ENCODE measurements at places on chromosomes 6 and 20.

- DNase-seq: no peak
These were observed 67.3 kb downstream of the PPP1R3G start for GRCh38 chr6:5152460-5152859.

GRCh38 chr20:19867940-19868371 lies 109.9 kb downstream of the RIN2 start:
- DNase-seq: peak; percentile 91

DNA sequence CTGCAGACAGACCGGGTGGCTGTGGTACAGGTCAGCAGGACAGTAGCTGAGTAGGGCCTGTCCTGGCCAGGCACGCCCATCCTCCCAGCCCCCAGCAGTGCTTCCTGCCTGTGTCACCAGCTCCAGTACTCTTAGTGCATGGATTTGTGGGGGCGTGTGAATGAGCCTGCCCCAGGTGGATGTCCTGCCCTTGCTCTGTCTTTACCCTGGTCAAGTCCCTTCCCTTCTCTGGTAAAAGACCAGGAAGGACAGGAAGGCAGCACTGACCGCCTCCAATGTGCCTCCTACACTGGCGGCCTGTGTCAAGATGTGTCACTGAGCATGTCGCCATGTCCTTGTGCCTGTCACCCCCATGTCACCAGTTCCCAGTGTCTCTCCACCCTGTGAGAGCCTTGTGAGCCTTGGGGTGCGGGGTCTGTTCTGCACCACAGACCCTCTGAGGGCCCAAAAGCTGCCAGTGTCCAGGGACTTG lies 11.9 kb downstream of the TEAD3 start:
- peak; percentile 54 for DNase-seq

DNA sequence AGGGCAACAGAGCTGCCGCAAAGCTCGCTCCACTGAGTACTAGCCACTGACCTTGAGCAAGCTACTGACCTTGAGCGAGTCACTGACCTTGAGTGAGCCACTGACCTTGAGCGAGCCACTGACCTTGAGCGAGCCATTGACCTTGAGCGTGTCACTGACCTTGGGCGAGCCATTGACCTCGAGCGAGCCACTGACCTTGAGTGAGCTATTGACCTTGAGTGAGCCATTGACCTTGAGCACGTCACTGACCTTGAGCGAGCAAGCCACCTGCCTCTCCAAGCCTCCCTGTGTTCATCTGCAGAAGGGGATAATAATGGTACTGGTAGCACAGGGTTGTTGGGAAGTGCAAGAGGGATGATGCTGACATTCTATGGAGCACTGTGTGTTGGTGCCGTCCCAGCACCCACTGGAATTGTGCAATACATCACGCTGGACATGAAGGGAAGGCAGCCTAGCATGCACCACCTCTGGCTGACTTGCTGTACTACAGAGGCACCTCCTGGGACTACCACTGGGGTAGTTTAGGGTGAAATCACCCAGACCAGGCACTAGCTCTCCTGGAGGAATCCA lies 60.2 kb downstream of the CTCFL start:
- peak; percentile 85 for DNase-seq

- no peak for DNase-seq
These were observed 1293.3 kb downstream of the EPHA7 start for GRCh38 chr6:92126088-92126487.

GRCh38 chr6:170030821-170031471 lies 259.9 kb downstream of the DLL1 start:
- DNase-seq: no peak

DNA sequence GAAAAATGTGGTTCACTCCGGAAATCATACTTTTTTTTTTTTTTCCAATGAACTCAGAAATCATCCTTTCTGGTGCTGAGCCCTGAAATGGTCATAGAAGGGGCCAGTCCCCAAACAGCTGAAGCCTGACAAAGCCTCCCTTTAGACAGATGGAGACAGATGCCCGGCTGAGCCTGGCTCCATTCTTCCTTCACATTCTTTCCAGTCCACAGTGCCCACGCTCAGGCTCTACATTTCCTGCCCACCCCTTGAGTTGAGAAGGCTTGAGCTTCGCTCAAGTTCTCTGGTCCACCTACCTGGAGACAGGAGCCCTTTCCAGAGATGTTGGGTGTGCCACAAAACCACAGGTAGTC lies 41.2 kb downstream of the KCNK5 start:
- no peak for DNase-seq

- no peak for DNase-seq
These were observed 197.0 kb upstream of the RNF217 start for GRCh38 chr6:124765280-124765679.

DNA sequence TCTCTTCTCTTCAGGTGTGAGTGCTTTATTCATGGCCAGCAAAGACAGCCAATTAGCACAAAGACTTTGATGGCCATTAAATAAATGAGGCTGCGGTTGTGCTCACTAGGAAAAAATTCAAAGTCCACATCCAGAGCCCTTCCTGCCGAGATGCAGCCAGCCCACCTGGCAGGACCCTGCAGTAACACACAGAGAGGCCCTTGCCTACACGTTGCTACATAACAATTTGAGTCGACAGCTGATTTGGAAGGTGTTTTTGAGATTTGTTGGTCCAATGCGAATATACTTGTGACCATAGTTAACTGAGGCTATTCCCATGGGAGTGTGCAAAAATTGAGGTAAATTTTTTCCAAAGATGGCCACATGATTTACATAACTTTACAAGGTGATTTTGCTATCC lies 605.4 kb upstream of the HTR1E start:
- no peak for DNase-seq

- no peak for DNase-seq
These were observed 5.3 kb downstream of the RIPOR2 start for GRCh38 chr6:24930431-24930871.

GRCh38 chr6:144017166-144018094 lies 9.4 kb upstream of the PLAGL1 start:
- peak; percentile 57 for DNase-seq

DNA sequence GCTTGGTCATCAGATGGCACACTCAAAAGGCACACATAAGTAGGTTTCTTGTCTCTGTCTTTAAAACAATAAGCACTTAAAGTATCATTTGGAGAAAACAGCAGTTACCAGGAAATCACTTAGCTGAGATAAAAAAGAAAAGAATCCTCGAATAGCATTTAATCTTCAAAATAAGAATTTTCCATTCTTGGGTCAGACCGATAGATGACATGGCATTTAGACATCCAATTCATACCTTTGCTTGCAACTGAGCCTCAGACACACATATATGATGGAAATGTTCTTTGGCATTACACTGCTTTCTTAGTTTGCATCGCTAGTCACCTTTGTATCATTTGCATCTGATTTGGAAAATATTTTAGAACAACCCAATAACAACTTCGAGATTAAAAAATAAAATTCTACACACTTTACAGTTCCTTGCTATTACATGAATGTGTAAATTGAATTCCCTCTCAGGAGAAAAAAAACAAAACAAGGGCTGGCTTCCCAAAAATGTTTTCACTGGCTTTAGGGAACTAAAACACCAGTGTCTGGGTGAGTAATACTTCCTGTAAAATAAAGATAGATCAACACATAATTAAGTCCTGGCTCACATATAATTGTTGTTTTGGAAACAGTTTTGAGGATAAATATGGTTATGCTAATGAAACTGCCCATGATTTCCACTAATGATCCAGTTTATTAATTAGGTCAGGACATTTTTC lies 1.3 kb upstream of the RNF217 start:
- peak; percentile 71 for DNase-seq

DNA sequence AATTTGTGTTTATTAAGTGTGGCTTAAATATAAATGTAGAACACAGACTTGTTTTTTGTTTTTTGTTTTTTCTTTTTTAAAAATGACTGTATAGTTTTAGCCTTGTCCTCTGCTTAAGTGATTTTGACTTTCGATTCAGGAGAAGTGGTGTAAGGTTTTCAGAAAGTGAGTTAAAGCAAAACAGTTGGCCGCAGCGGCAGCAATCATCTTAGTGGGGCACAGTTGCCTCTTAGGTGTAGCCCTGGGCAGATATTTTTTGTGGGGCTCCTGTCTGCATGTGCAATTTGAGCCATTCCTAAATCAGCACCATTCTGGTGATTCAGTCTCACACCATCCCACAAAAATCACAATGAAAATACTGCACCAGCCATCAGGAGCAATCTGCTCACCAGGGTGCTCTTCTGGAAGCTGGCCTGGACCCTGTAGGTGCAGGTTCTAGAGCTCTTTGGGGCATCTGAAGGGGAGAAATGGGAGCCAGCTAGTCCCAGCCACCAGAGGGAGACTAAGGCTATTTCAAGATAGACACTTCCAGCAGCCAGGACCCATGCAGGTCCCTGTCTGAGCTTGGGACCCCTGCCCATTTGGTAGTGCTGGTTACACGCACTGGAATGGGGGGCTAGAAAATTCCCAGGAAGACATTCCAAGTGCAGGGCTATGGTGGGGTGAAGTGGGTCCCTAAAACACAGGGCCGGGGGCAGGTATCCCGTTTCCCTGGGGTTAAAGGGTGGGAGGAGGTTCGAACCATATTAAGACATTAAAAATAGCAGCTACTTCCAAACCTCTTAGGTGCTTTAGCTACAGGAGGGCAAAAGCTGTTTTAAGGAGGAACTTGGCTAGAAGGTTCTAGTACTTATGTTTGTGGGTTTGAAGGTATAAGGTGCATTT lies 156.6 kb downstream of the NFATC2 start:
- DNase-seq: no peak

GRCh38 chr6:133761706-133762105 lies 127.2 kb upstream of the TCF21 start:
- DNase-seq: no peak

DNA sequence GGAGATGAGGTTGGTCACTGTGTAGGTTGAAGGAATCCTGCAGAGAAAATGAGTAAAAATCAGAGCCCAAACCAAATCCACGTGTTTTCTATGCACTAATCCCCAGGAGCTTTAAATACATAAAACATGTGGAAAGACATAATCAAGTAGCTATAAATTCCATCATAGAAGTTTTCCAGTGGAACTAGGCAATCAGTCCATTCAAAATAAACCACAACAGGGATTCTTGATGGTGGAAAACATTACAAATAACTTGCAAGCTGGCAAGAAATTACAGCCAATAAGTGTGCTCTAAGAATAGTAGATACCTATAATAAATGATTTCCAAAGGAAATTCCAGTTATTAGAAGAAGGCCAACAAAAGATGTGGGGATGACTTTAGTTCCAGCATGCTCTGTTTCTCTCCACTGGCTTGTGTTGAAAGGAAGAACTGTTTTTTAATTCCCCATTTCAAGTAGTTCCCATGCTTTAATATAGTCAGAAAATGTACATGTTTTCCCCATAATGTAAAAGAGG lies 49.8 kb upstream of the ADGRG6 start:
- no peak for DNase-seq

- no peak for DNase-seq
These were observed 255.4 kb downstream of the OGFRL1 start for GRCh38 chr6:71544028-71544427.

DNA sequence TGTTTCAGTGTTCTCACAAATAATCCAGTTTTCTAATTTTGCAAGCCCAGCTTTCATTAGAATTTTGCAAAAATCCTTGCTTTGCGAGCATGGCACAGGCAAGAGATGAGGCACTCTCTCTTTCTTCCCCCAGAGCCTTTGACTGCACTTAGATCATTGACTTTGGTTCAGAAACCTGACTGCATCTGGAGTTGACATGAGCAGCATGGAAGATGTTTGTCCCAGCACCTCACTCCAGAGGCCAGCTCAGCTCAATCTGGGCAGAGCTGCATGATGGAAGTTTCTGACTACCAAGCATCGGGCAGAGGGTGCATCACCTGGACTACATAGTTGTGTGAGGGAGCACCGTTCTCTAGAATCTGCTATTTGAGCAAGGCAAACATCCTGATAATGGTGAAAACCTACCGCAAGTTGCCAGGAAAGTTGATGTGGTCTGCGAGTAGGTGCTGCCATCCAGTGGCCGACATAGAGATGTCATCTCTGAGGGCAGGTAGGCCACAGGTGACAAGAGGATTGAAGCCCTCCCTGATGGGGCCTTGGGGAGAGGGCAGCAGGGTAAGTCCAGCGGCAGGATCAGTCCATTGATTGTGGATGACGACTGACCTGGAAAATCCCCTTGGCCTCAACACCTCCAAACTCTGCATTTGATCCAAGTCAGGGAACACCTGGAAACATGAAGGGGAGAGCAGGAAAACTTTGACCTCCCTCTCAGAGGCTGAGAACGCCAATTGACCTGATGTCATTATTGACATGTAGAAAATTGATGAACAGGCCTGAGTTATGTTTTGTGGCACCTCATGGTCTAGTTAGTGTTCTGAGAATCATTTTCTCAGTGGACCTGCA lies 3.8 kb upstream of the LPA start:
- DNase-seq: no peak

DNA sequence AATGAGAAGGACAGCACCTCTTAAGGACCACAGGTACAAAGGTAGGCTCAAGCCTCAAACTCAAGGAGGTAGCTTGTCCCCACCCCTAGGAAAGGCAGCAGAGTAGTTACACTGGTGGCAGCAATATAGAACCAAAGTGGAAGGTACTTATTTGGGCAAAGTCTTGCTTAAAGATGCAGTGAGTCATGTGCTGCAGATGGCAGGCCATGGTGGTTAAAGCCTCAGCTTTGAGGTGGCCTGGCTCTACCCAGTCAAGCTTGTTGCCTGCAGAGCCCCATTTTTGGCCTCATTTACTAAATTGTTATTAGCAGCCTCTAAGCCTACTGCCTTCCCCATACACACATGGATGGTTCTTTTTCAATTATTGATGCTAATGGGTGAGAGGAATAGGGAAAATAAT lies 146.0 kb downstream of the ELOVL4 start:
- DNase-seq: peak; percentile 17

GRCh38 chr6:111087106-111087835 lies at the start of gene SLC16A10:
TSS of gene SLC16A10 (plus strand) at chr6:111087503. CDS start at chr6:111087753, 250 bp downstream.
- DNase-seq: peak; percentile 66

DNA sequence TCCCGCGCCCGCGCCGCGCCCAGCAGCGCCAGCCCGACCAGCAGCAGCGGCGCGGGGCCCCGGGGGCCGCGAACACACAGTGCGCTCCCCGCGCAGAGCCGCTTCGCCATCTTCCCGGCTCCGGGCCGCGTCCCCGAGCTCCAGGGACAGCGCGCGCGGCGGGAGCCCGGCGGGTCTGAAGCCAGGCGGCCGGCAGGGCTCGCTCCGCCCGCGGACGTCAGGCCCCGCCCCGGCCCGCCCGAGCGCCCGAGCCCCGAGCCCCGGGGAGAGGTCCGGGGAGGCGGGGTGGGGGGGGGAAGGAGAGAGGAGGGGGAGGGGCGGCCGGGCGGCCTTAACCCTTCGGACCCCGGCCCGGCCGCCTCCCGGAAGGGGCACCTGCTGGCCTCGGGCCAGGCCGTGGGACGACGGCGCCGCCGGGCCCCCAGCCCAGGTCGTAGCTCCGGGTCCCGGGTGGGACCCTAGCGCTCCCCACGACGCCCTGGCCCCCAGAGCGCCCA lies at the start of gene LAMA5:
TSS of gene LAMA5 (minus strand) at position 177 of the 497 bp plus-strand sequence. CDS start at position 110, 67 bp downstream.
- peak; percentile 66 for DNase-seq
